ENCODE measurements at places on chromosomes 5 and 9.

DNA sequence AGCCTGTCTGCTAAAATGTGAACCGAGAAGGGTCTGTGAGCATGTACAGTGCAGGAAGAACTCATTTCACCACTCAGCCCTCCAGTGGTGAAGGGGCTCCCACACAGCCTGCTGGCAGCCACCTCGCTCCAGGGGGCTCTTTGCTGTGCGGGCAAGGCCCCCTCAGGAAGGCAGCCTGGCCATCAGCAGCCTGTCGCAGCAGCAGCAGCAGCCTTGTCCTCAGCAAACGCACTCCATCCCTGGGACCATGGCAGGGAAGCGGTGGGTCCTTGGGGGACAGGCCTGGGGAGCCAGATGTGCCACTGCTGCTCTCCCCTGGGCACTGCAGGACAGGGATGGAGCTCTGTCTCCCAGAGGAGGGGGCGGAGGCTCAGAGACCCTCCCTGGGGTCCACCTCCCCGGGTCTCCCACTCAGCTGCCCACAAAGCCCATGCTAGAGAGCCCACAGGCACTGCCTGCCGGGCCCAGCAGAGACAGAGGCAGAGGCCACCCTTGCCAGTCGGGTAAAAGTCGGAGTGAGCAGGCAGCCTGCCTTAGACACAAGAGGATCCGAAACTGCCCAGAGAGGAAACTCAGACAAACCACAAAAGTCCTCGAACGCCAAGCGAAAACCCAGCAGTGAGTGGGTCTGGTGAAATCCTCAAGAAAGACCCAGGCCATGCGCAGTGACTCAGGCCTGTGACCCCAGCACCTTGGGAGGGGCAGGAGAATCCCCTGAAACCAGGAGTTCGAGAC, 8.0 kb downstream of the BRD3 start:
- no peak for DNase-seq

GRCh38 chr5:83400241-83400640, 71.3 kb upstream of the VCAN start:
- DNase-seq, result no peak

- no peak for DNase-seq
These were observed 956.8 kb downstream of the TLE1 start for GRCh38 chr9:80732506-80732905.

DNA sequence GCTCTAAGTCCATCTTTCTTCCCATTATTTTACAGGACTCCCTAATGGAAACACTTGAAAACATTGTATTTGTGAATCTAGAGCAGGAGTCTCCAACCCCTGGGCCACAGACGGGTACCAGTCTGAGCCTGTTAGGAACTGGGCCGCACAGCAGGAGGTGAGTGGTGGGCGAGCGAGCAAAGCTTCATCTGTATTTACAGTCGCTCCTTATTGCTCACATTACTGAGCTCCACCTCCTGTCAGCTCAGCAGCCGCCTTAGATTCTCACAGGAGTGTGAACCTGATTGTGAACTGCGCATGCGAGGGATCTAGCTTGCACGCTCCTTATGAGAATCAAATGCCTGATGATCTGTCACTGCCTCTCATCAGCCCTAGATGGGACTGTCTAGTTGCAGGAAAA, 111.0 kb downstream of the MED27 start:
- no peak for DNase-seq

DNA sequence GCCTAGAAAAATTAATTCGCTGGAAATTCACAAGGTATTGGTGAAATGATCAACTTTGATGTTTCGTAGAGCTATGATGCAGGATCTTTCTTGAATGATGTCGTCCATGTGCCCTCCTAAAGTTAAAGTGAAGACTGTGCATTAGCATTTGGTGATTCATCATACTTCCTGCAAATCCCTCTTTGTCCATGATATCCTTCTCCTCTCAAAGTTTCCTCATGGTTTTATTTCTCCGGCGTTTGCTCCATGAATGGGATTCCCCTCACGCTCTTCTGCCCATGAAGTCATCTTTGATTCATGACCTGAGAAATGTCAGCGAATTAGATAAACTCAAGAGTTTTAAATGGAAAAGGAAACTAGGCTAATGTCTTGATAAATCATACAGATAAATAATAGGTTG, 372.7 kb downstream of the PSAT1 start:
- no peak for DNase-seq

- DNase-seq, result no peak
These were observed 1197.5 kb upstream of the C9orf72 start for GRCh38 chr9:28770827-28771226.

GRCh38 chr5:61504143-61504770, 172.2 kb downstream of the ZSWIM6 start:
- DNase-seq, result no peak

GRCh38 chr5:146797658-146798057, 80.9 kb downstream of the PPP2R2B start:
- DNase-seq, result no peak

DNA sequence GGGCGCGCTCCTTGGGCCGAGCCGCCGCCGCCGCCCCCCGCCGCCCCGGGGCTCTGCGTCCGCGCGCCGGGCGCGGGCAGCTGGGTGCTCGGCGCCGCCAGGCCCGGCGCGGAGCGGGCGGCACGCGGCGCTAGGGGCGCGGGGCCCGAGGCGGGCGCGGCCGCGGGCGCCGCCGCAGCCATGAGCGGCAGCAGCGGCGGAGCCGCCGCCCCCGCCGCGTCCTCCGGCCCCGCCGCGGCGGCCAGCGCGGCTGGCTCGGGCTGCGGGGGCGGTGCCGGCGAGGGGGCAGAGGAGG, 351 bp downstream of the TRIO start:
- no peak for DNase-seq

GRCh38 chr9:106700676-106701075, 162.3 kb upstream of the ZNF462 start:
- DNase-seq, result peak; percentile 69

- peak; percentile 78 for DNase-seq
These were observed 15.2 kb downstream of the TMEM171 start for GRCh38 chr5:73135429-73136054.

GRCh38 chr9:12463641-12464040, 229.5 kb upstream of the TYRP1 start:
- DNase-seq, result no peak

DNA sequence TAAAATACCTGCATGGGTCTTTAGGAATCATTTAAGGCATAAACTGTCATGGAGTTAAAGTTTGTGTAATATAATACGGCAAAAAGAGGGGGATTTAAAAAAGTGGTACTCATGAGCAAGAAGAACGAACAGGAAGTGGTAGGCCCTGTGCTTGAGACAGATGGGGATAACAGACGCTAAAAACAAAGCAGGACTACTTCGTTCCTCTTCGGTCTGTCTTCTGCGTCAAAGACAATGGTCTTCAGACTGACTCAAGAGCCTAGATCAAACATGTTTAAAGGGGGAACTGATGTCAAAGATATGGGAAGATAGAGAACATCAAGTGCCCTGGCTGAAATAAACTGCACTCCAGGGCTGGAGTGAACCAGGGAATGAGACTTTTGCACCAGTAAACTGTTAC, 59.8 kb upstream of the RFX3 start:
- DNase-seq, result no peak

DNA sequence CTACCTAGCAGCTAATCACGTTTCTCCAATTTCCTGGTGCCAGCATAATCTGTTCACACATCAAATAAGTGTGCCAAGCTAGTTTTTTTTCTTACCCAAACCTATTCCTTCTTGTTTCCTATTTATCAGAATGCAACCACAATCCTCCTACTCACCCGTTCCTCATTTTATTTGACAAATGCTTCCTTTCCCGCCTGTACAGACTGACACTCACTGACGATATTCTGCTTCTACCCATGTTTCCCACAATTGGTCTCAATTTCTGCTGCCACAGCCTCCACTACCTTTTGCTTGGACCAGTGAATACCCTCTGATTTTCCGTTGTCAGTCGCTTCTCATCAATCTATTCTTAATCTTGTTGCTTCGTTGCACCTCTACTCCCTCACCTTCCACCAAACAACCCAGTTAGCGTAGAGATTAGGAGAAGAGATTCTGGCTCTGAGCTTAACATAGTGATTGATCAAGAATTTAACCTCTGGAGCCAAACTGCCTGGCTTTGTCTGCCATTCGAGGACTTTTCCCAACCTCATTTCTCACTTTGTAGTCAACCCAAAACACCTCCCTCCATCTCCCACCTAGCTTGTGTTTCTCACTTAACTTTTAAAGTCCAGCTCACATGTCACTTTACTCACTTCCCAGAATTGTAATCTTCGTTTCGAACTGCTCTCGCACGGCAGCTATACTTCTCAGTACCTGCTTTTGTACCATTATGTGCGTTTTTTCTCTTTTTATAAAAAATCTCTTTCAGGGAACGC, 729 bp upstream of the TMEM38B start:
- DNase-seq, result no peak

GRCh38 chr5:173204185-173204979, 30.6 kb downstream of the NKX2-5 start:
- peak; percentile 15 for DNase-seq

GRCh38 chr9:88775037-88775471, 216.2 kb upstream of the S1PR3 start:
- no peak for DNase-seq

DNA sequence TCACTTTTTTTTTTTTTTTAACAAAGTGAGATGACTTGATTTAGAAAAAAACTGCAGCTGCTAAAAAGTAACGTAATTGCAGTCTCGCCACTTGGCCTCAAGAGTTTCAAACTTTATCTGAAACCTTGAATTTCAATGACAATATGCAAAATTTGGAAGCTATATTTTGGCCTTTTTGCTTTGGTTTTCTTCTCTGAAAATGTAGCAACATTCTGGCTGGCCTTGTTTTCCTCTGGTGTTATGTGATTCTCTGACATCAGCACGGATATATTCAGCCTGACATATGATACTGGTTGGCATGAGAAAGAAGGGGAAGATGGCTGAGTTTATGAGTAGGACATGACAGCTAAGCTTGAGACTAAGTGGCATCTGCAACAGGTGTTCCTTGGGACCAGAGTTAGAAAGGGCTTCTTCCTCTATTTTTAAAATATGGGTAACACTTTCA, 136.5 kb downstream of the MEF2C start:
- peak; percentile 93 for DNase-seq

DNA sequence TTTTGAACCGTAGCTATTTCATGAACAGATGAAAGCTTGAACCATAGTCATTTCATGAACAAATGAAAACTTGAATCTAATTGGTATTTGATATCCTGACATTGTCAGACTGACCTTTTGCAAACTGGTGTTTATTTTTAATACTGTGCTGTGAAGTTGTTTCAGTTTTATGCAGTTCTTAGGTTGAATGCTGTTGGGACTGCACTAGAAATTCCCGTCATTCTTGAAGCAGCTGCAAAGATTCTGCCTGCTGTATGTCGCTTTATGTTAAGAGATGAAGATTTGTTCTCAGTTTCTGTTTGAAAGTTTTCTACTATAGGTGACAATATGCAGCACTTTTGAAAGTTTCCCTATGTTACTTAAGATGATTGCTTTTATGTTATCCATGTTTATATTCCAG, 22.5 kb upstream of the FAM120AOS start:
- DNase-seq, result no peak

GRCh38 chr5:112735702-112736101, 2.0 kb upstream of the APC start:
- DNase-seq, result no peak

DNA sequence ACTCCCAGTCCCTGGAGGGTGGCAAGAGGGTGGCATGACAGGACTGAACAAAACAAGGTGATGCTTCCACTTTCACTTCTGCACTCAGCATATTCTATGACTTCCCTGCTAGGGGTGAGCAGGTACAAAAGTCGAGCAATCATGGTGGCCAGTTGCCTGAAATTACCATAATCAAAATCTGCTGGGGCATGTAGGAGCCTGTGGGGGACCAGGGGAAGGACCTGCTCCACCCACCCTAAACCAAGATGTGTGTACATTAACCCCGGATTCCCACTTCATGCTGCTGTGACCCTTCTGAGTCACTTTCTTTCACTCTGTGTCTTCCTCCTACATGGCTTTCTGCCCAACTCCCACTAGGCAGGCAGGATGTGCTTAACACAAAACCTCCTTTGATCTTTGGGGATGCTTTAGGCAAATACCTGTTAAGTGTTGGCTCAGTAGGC, 73.3 kb upstream of the PHF24 start:
- DNase-seq, result no peak

- no peak for DNase-seq
These were observed 10.7 kb upstream of the CREBRF start for GRCh38 chr5:173045474-173045873.

- DNase-seq, result peak; percentile 57
These were observed 60.5 kb downstream of the GLDC start for GRCh38 chr9:6584881-6585597.

DNA sequence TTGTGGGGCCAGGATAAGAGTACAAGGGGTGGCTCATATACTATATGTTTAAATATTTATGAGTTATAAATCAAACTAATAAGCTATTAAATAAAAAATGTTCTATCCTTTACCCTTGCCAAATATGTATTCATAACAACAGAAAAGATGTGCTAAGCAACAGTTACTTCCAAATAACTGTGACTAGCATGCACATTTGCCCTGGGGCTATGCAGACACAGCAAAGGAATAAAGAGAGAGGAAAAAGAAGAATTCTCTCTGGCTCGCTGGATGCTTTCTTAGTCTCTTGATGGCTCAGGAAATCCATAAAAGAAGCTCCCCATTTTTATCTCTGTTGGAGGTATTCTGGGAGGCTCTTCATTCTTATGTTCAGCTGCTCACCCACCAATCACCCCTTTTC, 182.4 kb upstream of the ATP10B start:
- DNase-seq, result no peak

- peak; percentile 20 for DNase-seq
These were observed 288.8 kb downstream of the PIK3R1 start for GRCh38 chr5:68504306-68504705.

GRCh38 chr5:84218546-84218945, 166.1 kb downstream of the EDIL3 start:
- DNase-seq, result no peak
